ENCODE measurements at places on chromosomes 5 and 9. TPM values are rescaled to one million over a fixed set of nuclear protein-coding genes. Genes with fewer than 3 reads are reported as not detected.

RGS7BP gene
- 6.2 TPM for total RNA-seq

NRARP gene
- total RNA-seq: 0.20 TPM

GGTA1 gene
- total RNA-seq: 0.10 TPM

ERCC8 gene
- 12.6 TPM for total RNA-seq

All from smooth muscle cell of the pulmonary artery (primary cell).